ENCODE measurements at places on chromosomes 2 and 18. TPM values are rescaled to one million over a fixed set of nuclear protein-coding genes. Genes with fewer than 3 reads are reported as not detected.

The DOCK10 gene
- 41.2 TPM for total RNA-seq

DNA sequence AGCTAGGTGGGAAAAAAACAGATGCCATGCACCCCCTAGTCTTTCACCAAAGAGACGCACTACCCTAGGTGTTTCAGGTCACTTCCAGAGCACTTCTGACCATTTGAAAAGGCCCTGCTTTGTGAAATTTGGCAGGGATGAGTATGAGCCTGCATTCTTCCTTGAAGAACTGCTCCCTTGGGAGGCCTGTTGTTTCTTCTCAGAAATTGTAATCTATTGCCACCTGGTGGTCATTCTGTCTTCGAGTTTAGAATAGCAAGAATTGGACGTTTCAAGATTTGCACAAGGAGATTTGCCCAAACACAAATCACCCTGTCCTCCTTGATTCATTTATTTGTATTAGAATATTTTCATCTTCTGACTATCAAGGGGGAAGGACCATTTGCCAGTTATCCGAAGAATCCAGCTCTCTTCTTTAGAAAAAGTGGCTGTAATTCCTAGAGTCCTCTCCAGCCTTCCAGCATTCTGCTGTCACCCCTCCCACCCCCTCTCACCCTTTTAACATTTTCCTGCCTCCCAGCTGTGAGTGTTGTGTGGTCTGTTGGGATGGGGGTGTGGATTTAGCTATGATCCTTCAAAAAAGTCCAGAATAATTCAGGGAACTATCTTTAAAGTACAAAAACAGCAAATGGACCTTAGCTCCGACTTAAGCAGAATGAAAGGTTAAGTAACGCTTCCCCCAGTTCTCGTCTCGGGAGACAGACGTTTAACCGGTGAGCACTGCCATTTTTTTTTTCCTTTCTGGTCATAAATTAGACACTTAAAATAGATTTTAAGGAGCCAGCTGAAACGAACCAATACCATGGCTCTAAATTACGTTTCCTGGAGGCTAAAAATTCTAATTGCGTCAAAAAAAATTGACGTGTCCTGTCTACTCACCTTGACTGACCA is 3.7 kb upstream of the GAD1 start:
- peak; percentile 69 for DNase-seq

- DNase-seq: peak; percentile 87
These were observed 46.4 kb upstream of the SELENOI start for GRCh38 chr2:26299471-26300101.

DNA sequence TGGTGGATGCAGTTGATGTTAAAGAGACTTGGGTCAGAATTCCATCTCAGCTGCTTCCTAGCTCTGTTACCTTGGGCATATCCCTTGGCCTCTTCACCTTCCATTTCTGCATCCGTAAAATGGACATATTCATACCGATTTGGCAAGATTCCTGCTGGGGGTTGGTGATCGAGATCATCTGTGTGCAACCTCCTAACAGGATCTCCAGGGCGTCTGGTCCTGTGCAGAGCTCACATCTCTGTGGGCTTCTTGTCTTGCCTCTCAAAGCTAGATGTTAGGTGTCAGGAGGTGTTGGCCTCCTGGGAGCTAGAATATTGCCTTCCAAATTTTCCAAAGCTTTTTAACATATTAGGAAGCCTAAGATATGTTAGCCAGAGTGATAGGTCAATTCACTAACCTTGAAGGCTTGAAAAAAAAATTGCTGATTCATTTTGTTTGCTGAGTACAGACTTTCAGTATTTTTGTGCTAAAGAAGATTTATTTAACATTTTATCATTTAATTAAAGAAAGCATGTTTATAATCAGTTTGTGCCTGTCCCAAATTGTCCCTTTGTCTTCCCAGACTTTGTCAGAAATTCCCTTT is 69.7 kb upstream of the ZNF516 start:
- DNase-seq: no peak

DNA sequence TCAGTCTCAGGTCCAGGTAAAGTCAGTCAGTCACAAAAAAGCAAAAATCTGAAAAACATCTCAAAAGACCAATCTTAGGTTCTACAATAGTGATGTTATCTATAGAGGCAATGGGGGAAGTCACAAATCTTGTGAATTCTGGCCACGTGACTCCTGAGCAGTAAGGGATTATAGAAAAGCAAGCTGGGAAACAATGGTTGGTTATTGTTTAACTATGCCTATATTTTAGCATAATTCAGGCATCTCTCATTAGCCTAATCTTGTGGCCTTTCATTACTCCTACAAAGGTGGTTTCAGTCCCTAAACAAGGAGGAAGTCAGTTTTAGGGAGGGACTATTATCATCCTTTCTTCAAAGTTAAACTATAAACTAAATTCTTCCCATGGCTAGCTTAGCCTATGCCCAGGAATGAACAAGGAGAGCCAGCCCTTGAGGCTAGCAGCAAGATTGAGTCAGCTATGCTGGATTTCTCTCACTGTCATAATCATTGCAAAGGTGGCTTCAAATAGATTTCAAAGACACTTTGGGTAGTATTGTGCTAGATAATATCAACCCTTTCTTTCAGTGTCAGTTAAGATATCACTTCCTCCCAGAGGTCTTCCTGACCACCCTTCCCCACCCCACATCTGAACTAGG is 56.4 kb upstream of the ITGA6 start:
- no peak for DNase-seq
